Right atrium auricular region (tissue), 2 donors: ENCODE measurements at places on chromosomes 11 and 22.

DNA sequence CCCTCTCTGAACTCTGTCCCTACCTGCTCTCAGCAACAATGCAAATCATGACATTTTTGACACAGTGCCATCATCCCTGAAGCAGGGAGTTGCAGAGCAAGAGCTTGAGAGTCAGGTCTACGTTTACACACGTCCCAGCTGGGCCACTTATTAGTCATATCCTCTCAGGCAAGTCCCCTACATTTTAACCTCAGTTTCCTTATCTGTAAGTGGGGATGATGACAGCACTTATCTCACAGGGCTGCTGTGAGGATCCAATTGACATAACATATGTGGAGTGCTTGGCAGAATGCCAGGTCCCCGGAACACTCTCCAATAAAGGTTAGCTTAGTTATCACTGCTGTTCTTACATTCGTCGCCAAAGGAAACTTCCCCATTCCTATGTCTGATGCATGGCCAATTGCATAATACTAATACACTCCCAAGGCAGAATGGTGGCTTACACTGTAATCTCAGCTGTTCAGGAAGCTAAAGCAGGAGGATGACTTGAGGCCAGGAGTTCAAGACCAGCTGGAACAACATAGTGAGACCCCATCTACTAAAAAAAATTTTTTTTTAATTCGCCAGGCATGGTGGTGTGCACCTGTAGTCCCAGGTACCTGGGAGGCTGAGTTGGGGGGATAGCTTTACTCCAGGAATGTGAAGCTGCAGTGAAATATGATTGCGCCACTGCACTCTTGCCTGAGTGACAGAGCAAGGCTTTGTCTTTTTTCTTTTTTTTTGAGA lies 16.6 kb downstream of the ASCC2 start:
- DNase-seq, result peak; percentile 99

- DNase-seq, result no peak
These were observed 132.3 kb downstream of the CSNK2A3 start for GRCh38 chr11:11220786-11221185.

GRCh38 chr11:21105196-21105917 lies 436.0 kb downstream of the NELL1 start:
- no peak for DNase-seq

GRCh38 chr22:22487869-22488597 lies 20.5 kb downstream of the ZNF280B start:
- no peak for DNase-seq

DNA sequence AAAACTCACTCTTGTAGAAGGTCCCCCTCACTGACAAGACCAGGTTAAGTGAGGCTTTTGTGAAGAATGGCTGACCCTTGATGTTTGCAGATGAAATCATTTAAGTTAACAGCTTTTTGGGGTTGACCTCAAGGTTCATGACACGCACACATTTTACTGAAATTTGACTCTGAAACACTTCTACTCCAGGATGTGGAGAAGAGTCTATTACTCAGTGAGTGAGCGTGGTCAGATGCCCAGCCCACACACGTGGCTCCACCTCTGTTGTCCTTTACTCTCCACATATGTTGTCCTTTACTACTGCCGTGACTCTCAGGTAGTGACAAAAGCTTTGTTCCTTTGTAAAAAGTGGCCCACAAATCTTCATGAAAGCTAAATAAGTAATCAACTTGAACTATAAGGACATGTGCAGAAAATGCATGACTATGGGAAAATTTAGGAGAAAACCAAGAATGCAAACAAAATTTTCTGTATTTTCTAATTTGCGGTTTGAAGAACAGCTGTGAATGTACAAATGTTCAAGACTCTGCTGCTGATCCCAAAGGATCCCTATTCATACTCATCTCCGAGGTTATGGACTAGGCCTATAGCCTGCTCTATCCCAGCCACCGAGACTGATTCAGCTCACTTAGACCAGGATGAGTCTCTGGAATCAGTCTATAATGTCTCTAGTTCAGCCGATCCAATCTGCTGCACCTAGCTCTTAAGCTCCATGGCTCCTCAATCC lies 22.4 kb downstream of the XRRA1 start:
- DNase-seq, result no peak

DNA sequence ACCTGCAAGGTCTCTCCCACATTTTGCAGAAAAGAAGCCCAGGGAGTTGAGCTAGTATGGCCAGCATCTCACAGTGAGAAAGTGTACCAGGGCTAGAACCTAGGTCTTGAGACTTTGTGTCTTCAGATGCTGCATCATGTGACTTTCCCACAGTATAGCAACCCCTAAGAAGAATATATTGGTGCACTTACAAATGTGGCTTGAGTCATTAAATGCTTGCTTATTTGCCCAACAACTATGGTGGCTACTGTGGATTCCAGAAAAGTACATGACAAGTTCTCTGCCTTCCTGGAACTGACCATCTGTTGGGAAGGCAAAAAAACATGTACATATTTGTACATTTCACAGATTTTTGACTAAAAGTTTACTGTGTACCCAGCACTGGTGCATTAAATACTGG lies 55.0 kb downstream of the POLD3 start:
- no peak for DNase-seq

DNA sequence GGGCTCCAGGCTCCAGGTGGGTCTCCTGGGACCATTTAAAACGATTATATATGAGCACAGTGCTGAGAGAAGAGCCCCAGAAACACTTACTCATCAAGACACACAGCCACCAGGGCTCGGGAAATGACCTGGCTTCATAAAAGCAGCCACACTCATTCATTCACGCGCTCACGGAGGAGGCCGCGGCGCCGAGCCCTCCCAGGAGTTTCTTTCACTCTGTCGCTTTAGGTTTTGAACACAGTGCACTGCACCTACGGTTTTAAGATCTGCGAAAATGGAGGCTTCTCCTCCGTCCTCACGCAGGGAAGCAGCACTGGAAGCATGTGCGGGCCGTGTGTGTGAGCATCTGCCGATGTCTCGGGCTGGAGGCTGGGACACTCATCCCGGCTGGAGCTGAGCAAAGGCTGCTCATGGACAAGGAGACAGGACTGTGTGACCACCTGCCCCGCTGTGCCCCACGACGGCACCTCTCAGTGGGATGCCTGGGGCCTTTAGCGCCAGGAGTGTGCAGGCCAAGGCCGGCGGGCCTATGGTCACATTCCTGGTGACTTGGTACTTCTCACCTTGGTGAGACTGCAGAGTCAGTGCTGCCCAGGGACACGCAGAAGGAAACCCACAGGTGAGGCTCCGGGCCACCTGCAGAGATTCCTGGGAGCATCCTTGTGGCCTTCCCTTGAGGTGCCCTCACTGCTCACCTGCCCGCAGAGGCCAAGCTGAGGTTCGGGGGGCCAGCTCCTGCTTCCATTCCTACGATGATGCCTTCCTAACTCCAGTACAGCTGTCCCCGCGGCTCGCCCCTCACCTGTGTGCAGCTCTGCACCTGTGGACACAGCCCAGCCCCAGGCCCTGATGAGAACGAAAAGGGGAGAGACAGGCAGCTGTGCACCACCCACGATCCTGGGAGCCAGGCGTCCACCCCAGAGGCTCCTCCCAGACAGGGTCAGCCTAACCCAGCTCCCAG lies 872.0 kb downstream of the BRD1 start:
- DNase-seq, result peak; percentile 52

GRCh38 chr11:126310200-126310991 lies 6.5 kb downstream of the DCPS start:
- DNase-seq, result peak; percentile 87

DNA sequence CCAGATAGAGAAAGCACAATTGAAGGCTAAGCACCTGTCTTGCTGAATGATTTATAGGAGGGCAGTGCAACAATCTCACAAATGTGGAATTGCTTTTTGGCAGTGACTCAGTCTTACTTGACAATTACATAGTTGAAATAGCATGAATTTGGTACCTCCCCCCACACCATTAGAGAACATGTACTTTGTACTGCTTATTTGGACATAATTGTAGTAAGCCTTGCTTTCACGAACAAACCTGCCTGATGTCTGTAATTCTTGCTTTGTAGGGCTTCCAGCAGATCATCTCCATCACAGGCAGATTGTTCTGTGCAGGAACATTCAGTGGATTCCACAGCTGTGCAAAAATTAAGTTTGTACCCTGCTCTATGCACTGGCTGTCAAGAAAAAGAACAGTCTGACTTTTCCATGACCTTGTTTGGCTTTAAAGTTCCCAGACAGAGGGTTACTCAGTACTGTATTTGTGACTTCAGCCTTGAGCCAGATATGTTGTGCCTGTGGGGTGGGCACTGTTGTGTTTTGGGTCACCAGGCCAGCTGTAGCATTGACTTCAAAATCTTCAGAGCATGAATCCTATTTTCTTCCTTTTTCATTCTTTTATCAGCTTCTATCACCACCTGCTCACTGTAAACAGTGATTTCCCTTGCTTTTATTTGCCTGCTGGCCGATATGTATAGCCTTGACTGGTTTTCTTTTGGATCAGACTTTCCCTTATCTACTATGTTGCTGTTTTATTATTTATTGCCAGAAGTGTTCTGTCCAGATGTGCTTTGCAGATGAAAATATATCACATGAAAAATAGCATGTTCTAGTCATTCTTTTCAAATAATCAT lies 941.0 kb upstream of the CHORDC1 start:
- DNase-seq, result no peak

DNA sequence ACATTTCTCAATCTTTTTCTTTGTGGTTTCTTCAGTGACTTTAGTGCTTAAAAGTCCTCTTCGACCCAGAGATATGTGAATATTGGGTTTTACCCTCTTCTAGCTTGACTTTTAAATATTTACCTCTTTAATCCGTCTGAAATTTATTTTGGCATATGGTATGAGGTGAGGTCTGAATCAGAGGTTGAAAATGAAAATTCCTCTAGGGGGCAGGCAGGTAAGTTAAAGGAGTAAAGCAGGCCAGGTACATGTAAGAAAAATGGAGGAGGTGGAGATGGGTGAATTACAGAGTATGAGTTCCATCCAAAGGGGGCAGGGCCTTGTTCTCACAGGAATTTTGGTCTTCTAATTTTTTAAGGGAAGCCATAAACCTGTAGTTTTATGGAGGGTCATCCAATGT lies 263.8 kb upstream of the NARS2 start:
- no peak for DNase-seq

DNA sequence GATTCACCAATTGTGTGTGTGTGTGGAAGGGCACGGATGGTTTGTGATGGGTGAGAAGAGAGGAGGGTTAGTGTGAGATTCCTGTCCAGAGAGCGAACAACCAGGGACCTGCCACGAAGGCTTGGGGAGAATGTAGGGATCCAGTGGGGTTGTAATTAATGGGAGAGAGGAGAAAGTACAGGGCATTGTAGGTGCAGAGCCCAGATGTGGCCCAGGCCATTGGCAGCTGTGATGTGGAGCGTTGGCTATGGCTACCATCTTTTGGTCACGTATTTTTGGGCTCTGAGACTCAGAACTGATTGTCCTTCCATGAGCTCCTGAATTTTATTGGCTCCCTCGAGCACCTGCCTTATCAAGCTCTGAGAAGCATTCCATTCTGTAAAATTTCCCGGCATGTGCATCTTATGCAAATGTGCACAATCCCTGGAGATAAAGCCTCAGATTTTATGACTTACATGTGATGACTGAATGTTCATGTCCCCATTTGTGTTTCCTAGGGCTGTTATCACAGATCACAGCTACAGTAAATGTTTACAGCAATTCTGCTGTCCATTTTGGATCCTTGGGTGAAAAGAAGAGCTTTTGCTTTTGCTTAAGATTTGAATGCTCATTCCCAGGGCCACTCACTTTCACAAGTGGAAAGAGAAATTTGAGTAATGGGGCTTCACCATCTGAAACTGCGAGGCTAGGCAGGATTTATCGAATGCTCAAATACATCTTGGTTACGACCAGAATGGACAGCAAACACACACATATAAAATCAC lies 33.1 kb downstream of the SLC5A1 start:
- DNase-seq, result no peak

DNA sequence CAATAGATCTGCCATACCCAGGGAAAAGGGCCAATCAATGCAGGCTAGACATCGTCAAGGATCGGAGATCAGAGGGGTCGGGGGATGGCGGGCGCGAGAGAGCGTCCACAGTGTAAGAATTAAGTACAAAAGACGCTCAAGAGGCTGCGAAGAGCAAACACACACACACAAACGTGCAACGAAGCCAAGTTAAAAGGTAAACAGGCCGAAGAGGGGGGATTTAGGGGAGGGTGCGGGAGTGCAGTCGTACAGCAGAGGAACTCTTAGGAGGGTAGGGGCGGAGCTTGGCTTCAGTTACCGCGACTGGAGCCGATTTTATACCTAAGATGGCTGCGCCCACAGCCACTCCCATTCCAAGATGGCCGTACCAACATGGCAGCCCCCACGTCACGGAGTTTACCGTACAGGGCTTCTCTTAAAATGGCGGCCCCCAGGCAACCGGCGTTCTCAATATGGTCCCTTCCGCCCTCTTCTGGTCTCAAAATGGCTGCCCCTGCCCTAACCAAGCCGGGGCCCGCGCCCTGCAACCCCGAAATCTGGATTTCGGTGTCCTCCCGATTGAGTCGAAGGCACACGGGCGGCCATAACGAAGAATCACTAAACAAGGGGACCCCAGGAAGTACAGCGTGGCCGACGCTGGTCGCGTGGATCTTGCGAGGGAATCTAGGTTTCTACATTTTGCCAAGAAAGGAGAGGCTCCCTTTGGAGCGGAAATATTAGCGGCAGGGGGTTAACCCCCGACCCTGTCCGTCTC lies 1.9 kb downstream of the GNG3 start:
- DNase-seq, result peak; percentile 99

- DNase-seq, result no peak
These were observed 15.9 kb downstream of the INCENP start for GRCh38 chr11:62139526-62140303.

GRCh38 chr11:131854391-131854790 lies 484.0 kb downstream of the NTM start:
- no peak for DNase-seq

- DNase-seq, result no peak
These were observed 154.9 kb downstream of the CACNA1I start for GRCh38 chr22:39725351-39726035.

DNA sequence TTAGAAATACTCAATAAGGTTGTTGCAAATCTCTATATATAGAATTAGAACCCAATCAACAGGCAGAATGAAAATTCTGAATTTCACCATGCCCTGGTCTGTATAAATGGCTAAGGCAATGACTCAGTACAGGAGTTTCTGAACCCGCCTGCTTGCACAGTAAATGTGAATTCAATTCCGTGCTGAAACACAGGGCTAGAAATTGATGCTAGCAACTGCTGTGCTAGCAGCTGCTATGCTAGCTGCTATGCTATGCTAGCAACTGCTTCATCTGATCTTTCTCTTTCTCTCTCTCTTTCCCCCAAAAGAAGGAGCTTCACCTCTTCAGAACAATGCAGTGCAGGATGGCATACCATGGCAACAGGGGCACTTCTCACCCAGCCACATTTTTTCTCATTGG lies 9.7 kb upstream of the OR52J3 start:
- DNase-seq, result no peak

- DNase-seq, result no peak
These were observed 22.2 kb downstream of the DKK3 start for GRCh38 chr11:11985954-11986949.
